ENCODE measurements at places on chromosomes 13 and 19.

GRCh38 chr13:49669735-49670309 is 21.5 kb downstream of the EBPL start:
- peaks cover 25% of the 10 kb centered on the region for H3K36me3 ChIP-seq
- H3K4me3 ChIP-seq: no peak overlapping the region
- peak; percentile 44 for DNase-seq
- no peak overlapping the region for H3K27ac ChIP-seq

- peaks cover 17% of the 10 kb centered on the region for H3K4me1 ChIP-seq
- H3K4me3 ChIP-seq: no peak overlapping the region
- H3K36me3 ChIP-seq: no peaks in the 10 kb centered on the region
- DNase-seq: peak; percentile 27
Observed at GRCh38 chr13:51255556-51255955, 33.4 kb downstream of the FAM124A start.

GRCh38 chr19:18507727-18508440 is 14.0 kb downstream of the ELL start:
- DNase-seq: no peak
- H3K27ac ChIP-seq: peak overlapping the region; percentile 91
- peak overlapping the region; percentile 48 for H3K4me3 ChIP-seq
- H3K36me3 ChIP-seq: no peaks in the 10 kb centered on the region
- H3K27me3 ChIP-seq: no peaks in the 10 kb centered on the region

DNA sequence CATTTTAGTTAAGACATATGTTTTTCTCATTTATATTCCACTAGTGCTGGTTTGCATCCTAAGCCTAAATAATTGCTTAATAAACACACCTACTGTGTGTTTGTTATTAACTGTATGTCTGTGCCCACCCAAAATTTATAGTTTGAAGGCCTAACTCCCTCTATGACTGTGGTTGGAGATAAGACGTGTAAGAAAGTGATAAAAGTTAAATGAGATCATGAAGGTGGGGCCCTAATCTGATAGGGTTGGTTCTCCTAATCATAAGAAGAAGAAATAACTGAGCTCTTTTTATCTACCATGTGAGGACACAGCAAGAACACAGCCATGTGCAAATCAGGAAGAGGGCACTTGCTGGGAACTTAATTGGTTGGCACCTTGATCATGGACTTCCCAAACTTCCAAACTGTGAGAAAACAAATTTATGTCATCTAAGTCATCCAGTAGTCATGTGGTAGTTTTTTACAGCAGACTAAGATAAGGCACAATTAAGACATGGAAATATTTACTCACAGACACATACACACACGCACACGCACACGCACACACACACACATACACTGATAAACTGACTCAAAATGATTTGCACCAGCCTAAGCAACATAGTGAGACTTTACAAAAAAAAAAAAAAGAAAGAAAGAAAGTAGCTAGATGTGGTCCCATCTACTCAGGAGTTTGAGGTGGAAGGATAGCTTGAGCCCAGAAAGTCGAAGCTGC is 662.1 kb downstream of the PCDH9 start:
- no peaks in the 10 kb centered on the region for H3K36me3 ChIP-seq
- H3K27ac ChIP-seq: no peak overlapping the region
- no peak for DNase-seq
- no peak overlapping the region for H3K4me3 ChIP-seq

DNA sequence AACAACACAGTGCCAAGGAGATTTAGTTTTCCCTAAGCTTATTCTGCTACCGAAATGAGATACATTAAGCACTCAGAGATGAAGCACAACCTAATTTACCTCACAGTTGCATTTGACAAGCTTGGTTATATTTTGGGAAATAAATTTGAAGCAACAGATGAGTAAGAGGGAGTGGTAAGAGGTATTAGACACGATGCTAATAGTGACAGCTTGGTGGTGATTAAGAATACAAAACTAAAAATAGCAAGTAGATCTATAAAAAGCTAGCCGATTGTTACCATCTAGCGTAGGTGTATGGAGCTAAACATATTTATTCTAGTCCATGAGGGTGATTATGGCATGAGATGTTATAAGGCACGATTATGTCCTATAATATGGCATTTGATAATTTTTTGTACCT is 208.5 kb downstream of the PCCA start:
- H3K36me3 ChIP-seq: peaks cover 10% of the 10 kb centered on the region
- H3K4me3 ChIP-seq: no peak overlapping the region
- no peaks in the 10 kb centered on the region for H3K27me3 ChIP-seq
- H3K4me1 ChIP-seq: no peaks in the 10 kb centered on the region
- no peak for DNase-seq

GRCh38 chr13:80359414-80359777 is 18.5 kb upstream of the SPRY2 start:
- no peaks in the 10 kb centered on the region for H3K36me3 ChIP-seq
- no peak for DNase-seq
- H3K4me3 ChIP-seq: no peak overlapping the region
- H3K27ac ChIP-seq: no peak overlapping the region
- no peaks in the 10 kb centered on the region for H3K27me3 ChIP-seq
- no peaks in the 10 kb centered on the region for H3K4me1 ChIP-seq

GRCh38 chr13:26075498-26075897 is 23.7 kb upstream of the SHISA2 start:
- H3K27me3 ChIP-seq: peaks cover 22% of the 10 kb centered on the region
- H3K36me3 ChIP-seq: no peaks in the 10 kb centered on the region
- no peaks in the 10 kb centered on the region for H3K4me1 ChIP-seq
- DNase-seq: no peak
- H3K4me3 ChIP-seq: no peak overlapping the region

DNA sequence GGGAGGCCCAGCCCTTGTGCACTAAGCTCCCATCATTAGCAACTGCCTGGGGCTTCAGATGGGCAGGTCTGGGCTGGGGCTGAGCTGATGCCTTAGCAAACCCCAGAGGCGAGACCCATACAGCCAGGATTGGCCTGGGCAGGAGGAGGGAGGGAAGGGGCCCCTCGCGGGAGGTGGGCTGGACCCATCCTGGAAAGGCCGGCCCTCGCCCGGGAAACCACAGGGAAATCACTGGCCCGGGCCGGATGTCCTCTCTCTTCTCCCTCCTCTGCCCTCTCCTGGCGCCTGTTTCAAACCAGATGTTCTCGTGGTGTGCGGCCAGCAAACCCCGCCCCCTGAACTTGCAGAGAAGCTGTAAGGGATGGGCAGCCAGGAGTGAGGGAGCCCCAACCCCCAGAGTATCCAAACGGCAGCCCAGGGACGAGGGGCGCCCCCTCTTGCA is 43.1 kb downstream of the TMEM255B start:
- DNase-seq: no peak
- H3K36me3 ChIP-seq: no peaks in the 10 kb centered on the region

DNA sequence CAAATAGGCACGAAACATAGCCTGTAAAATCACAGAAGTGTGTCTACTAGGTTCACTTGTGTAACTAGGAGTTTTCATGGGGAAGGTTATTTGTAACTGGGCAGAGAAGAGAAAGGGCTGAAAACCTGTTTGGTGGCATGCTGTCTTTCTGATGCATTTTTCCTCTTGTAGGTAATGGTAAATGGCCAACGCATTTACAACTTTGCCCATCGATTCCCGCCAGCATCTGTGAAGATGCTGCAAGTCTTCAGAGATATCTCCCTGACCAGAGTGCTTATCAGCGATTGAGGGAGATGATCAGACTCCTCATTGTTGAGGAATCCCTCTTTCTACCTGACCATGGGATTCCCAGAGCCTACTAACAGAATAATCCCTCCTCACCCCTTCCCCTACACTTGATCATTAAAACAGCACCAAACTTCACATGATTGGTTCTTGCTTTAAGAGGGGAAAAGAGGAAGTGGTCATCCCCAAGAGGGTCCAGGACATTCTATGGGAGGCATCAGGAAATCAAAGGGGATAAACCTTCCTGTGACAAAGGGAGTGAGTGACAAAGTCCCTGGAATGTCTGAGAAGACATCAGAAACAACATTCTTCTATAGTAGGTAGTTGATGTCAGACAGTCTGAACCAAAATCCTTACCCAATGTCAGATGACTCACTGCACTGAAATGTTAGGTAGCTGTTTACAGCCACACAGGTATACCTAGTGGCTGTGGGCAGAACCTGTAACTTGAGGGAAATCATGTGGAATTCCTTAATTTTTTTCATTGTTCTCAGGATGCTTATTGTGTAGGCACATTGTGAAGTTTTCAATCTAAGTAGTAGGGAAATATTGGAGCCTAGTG is 5.0 kb downstream of the LGALS14 start:
- no peak for DNase-seq
- H3K4me1 ChIP-seq: peaks cover 30% of the 10 kb centered on the region
- H3K27me3 ChIP-seq: peaks cover 14% of the 10 kb centered on the region
- H3K36me3 ChIP-seq: peaks cover 9% of the 10 kb centered on the region
- H3K27ac ChIP-seq: no peak overlapping the region

DNA sequence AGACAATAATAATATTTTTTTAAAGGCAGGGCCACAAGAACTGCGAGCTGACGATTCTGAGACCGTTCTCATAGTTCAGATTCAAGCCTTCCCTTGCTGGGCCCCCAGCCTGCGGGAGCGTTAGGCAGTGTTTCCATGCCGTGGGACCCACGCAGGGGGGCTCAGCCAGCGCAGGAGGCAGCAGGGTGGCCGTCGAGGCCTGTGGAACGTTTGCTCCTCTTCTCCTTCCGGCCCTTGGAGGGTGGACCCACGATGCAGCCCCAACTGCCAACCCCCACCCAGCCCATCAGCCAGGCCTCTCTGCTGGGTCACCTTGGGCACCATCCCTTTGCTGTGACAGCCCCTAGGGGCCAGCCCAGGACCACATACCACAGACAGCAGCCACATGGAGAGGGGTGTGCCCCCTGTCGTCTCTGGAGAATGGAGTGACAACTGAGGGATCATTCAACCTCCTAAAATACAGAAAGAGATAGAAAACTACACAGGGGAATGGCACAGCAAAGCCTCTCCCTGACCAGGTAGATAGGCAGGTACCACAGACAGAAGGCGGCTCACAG is 46.8 kb downstream of the PDCD5 start:
- H3K36me3 ChIP-seq: peaks cover 10% of the 10 kb centered on the region
- H3K4me1 ChIP-seq: no peaks in the 10 kb centered on the region
- no peak overlapping the region for H3K27ac ChIP-seq
- no peak for DNase-seq
- H3K27me3 ChIP-seq: no peaks in the 10 kb centered on the region

DNA sequence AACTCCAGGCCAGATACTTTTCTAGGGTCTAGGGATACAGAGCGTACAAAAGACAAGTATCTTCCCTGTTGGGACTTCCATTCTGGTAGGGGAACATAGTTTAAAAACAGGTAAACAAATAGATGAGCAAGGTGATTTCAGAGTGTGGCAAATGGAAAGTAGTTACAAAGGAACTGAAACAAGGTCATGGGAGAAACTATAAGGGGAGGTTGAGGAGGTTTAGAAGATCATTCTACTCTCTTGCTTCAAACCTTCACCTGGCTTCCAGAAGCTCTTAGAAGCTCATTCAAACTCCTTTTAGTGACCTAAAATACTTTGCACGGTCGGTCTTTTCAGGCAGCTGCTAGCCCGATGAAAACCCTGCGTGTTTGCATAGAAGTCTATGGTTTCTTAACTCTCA is 9.1 kb downstream of the FFAR2 start:
- H3K4me3 ChIP-seq: no peak overlapping the region
- H3K27me3 ChIP-seq: peaks cover 8% of the 10 kb centered on the region
- H3K4me1 ChIP-seq: peaks cover 28% of the 10 kb centered on the region

- no peaks in the 10 kb centered on the region for H3K4me1 ChIP-seq
- H3K4me3 ChIP-seq: no peak overlapping the region
- peaks cover 7% of the 10 kb centered on the region for H3K27me3 ChIP-seq
Observed at GRCh38 chr13:101700598-101700997, 248.1 kb downstream of the ITGBL1 start.

DNA sequence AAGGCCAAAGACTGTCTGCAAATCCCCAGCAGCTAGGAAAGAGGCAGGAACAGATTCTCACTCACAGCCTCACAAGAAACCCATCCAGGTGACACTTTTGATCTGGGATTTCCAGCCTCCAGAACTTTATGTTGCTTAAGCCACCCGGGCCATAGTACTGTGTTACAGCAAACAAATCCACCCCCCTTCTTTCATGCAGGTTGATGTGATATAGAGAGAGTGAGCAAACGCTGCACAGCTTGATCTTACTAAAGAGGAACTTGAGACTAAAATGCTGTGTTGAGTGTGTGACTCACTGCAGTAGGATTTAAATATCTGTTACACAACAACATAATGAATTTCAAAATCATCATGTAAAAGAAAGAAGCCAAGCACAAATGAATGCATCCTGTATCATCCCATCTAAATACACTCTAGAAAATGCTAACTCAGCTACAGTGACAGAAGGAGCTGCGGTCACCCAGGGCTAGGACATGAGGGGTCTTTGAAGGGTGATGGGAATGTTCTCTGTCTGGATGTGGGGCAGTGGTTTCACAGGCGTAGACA is 32.2 kb downstream of the RCBTB2 start:
- no peaks in the 10 kb centered on the region for H3K27me3 ChIP-seq
- no peak overlapping the region for H3K4me3 ChIP-seq
- H3K4me1 ChIP-seq: peaks cover 90% of the 10 kb centered on the region
- no peak for DNase-seq
- H3K27ac ChIP-seq: no peak overlapping the region

- no peak overlapping the region for H3K4me3 ChIP-seq
- no peak overlapping the region for H3K27ac ChIP-seq
- H3K36me3 ChIP-seq: peaks cover 22% of the 10 kb centered on the region
- DNase-seq: no peak
- H3K27me3 ChIP-seq: no peaks in the 10 kb centered on the region
Observed at GRCh38 chr19:12478234-12478941, 6.2 kb downstream of the ZNF709 start.

DNA sequence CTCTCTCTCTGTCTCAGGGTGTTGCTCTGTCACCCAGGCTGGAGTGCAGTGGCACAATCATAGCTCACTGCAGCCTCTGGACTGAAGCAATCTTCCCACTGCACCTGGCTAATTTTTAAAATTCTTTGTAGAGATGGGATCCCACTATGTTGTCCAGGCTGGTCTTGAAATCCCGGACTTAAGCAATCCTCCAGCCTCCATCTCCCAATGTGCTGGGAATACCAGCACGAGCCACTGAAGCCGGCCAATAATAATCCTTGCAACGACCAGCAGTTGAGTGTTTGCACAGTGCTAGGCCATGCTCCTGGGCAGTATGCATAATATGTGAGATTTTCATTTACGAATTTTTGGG is 640 bp upstream of the EPOR start:
- H3K36me3 ChIP-seq: peaks cover 2% of the 10 kb centered on the region
- DNase-seq: no peak
- H3K4me3 ChIP-seq: no peak overlapping the region
- peaks cover 23% of the 10 kb centered on the region for H3K4me1 ChIP-seq

DNA sequence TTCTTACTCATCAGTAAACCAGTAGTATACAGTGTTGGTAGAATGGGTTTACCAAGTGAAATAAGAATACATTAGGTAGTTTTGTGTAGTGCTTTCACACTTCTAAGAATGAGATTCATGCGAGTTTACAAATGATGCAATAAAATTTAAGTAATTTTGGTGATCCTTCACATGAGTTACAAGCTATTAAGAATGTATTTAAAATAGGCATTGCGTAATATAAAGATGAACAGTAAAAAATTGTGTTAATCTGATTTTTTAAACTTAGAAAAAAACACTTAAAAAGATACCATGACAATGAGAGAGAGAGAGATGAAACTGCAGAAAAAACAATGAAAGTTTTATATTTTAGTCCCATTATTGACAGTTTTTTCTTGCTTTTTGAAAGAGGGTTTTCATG is 570.5 kb downstream of the SLITRK6 start:
- H3K4me1 ChIP-seq: no peaks in the 10 kb centered on the region
- no peak overlapping the region for H3K27ac ChIP-seq
- no peak overlapping the region for H3K4me3 ChIP-seq
- no peaks in the 10 kb centered on the region for H3K36me3 ChIP-seq

- DNase-seq: no peak
- no peak overlapping the region for H3K27ac ChIP-seq
- no peak overlapping the region for H3K4me3 ChIP-seq
- H3K4me1 ChIP-seq: no peaks in the 10 kb centered on the region
- peaks cover 27% of the 10 kb centered on the region for H3K36me3 ChIP-seq
- H3K27me3 ChIP-seq: no peaks in the 10 kb centered on the region
Observed at GRCh38 chr13:41820581-41821237, 140.2 kb downstream of the VWA8 start.
